ENCODE measurements at places on chromosomes 2 and 18. TPM values are rescaled to one million over a fixed set of nuclear protein-coding genes. Genes with fewer than 3 reads are reported as not detected.

- no peak for DNase-seq
Measured at GRCh38 chr2:67670747-67671183, 273.6 kb downstream of the ETAA1 start.

- DNase-seq = no peak
Measured at GRCh38 chr2:223582001-223582400, 20.2 kb downstream of the SCG2 start.

- no peak for DNase-seq
Measured at GRCh38 chr2:6554466-6554865, 311.2 kb downstream of the CMPK2 start.

DNA sequence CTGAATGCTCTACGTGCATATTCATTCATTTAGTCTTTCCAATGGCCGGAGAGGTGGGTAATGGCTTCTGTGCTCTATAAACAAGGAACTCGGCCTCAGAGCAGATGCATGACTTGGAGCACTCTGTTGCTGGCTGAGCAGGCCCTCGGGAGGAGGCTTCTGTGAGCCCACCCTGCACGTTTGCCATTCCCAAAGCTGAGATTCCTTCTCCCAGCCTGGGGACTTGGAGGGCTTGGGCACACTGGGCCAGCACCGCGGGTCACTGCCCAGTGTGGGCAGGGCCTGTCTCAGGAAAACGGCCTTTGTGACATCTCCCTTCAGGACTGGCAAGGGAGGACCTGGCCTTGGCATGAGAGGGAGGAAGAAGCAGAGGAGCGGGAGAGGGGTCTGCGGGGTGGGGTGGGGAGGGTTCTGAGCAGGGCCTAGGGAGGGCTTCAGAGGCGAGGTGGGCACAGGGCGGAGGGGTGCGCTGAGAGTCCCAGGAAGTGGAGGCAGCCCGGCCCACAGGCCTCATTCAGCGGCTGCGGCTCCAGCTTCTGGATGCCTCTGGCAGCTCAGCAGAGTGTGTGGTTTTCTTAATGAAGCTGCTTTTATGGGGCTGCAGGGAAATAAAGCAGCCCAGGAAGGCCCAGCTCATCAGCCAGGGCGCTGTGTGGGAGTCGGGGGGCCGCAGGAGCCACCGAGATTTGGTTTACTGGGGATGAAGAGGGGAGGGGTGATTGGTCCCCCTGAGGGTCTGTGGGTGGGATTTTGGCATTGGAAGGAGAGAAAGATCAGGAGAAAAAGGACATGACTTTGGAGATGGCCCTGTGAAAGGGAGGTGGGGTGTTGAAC lies 51.7 kb upstream of the OTOF start:
- DNase-seq = no peak

- DNase-seq = no peak
Measured at GRCh38 chr2:171475979-171476378, 42.0 kb downstream of the DCAF17 start.

GRCh38 chr2:173750353-173750801 lies 214.8 kb downstream of the SP3 start:
- DNase-seq = no peak

DNA sequence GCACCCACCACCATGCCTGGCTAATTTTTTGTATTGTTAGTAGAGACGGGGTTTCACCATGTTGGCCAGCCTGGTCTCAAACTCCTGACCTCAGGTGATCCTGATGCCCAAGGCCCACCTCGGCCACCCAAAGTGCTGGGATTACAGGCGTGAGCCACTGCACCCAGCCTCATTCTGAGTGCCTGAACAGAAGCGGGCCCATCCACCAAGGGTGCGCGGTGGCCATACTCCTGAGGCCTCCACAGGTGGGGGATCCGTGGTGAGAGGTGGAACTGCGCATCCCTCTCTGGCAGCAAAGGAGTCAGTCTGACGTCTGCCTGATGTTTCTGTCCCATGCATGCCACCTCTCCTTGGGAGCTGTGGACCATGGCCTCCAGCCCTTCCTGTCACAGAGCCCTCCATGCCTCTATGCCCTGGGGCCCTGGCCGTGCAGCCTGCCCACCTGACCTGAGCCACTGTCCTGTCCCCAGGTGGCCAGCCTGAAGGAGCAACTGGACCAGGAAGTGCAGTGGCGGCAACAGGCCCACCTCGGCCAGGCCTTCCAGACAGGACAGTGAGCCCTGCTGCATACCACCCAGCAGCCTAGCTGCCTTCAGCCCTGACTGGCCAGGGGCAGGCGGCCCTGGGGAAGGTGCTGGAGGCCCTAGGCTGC lies 7.6 kb upstream of the SNED1 start:
- DNase-seq = no peak

- DNase-seq = no peak
Measured at GRCh38 chr2:201228912-201229290, 31.4 kb upstream of the CASP8 start.

DNA sequence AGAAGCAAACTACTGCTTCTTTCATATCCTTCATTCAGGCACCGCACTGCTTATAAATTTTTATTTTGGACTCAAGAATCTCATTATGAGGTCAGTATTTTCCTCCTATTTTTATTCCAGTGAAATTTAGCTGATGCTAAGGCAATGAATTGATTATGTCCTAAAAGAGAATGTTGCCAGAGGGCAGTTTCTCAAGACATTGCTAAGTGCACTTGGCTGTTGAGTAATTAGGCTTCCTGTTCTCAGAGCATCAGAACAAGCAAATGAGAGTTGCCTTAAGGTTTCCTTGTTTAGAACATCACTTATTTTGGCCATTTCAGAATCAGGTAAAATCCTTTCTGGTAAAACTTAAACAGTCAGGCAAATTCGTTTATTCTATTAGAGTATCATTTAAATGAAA lies 548.6 kb upstream of the ZEB2 start:
- DNase-seq = no peak

DNA sequence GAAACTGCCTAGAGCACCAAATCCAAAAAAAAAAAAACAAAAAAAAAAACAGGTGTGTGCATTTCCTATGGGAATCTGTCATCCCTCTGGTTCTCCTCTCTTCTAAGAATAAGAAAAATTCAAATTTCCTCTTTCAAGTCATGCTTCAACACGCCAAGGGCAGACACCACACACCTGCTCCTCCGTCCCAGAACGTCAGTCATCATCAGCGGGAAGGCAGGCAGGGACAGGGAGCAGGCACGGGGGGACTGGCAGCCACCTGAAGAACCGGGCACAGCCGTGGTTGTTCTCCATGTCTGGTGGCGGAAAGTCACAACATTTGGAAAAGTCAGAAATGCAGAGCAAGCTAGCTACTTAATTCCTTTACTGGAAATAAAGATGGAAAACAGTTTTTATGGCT lies 214.8 kb downstream of the IKZF2 start:
- DNase-seq = no peak

DNA sequence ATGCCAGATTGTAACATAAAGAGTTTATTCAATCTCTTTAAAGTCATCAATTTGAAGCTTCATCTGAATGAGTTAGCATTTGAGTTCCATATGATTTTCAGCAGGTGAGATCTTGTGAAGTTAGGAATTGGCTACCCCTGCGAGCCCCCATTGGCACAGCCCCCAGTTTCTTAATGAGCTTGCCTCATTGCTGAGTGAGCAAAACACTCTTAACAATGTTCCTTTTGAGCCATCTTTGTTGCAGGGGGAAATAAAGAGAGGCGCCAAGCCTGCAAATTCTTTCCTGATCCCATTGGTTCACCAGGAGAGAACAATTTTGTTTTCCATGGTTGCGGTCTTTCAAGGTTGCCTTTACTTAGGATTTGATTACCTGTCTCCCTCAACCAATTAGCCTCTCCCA lies 18.7 kb downstream of the DPP10 start:
- DNase-seq = no peak

GRCh38 chr18:62759704-62760402 lies 44.5 kb downstream of the PHLPP1 start:
- DNase-seq = no peak

GRCh38 chr2:71822463-71822862 lies 325.2 kb downstream of the CYP26B1 start:
- no peak for DNase-seq

DNA sequence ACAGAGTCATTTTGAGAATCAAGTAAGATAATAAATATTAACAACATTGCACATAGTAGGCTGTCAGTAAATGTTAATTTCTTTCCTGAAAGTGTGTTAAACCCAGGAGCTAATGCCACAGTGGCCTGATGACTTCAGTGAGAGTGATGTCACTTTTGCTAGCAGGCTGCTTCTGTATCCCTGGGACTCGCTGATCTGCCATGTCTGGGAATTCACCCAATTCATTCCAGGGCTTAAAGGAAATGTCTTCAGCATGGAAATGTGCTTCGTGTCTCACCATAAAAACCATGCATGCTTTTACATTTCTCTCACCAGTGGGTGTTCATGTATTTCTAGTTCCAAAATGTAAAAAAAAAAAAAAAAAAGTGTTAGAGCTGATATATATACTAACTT lies 56.8 kb upstream of the MAPRE3 start:
- no peak for DNase-seq

DNA sequence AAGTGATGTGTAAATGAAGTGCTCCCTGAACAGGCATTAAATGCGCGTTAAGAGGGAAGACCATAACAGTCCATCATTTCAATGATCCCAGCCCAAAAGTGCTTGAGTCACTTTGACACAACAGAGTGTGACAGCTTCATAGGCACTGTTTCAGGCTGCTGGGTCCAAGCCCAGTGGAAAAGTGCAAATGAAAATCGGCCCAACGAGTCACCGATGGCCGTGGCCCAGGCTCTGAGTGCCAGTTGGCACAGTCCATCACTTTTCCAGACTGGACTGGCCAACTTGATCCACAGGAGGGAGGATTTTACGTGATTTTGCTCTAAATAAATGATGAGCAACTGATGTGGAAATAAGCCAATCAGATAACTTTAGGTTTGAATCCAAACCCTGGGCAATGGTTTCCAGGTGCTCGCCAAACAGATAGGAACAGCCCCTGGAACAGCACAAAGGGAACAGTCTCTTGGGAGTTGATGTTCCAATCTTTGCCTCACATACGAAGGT lies 114.0 kb downstream of the SP3 start:
- no peak for DNase-seq

GRCh38 chr2:37585982-37586621 lies 85.3 kb downstream of the CDC42EP3 start:
- DNase-seq = peak; percentile 91

DNA sequence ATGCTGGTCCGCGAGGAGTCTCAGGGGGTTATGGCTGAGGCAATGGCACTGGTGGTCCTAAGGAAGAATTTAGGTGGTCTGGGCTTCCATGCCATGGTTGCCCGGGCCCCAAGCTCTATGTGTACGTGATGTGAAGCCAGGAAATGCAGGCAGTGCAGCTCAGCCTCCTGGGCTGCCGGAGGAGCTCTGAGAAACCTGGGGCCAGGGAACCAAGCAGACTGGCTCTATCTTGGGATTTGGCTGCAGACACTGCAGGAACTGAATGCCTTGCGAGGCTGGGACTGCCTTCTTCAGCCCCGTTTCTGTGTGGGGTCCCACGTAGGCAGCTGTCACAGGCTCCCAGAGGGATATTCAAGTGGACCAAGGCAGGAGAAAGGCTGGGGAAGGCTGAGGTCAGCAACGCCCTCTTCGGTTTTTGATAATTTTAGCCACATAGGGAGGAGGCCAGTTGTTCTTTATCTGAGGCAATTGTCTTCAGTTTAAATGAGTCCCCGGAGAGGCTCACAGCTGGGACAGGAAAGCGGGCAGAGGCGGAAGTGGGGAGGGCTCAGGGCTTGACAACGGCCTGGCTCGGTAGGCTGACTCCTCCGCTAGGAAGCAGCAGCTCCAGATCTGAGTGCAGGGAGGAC lies 77.7 kb downstream of the RHOB start:
- no peak for DNase-seq

- no peak for DNase-seq
Measured at GRCh38 chr2:98947554-98947953, 11.5 kb upstream of the CRACDL start.

DNA sequence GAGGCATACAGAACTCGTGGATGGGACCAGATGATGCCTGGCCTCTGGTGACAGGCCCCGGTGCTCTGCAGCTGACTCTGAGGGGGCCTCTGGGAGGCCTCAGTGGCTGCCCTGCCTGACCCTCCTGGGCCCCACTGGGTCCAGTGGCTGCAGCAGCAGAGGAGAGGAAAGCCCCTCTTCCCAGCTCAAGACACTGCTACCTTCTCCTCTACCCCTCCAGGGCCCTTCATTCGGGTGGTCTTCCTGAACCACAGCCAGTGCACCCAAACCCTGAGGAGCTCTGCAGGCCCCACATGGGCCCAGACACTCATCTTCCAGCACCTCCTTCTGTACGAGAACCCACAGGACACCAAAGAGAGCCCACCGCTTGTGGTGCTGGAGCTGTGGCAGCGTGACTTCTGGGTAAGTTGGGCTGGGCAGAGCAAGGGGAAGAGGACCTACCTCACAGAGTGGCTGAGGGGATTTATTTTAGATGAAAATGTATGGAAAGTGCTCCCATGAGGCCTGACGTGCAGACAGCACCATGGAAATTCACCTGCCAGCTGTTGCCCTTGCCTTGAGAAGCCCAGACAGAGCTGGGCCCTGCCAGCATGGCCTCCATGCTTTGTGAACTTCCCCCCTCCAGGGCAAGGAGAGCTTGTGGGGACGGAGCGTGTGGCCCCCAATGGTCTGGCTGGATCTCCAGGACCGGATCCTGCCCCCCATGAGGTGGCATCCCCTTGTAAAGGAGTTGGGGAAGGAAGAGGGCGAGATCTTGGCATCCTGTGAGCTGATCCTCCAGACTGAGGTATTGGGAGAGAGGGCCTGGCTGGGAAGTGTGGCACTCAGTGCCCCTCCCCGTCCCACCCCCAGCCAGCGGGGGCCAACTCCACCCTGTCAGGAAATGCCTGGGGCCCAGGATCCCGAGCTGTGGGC lies 46.3 kb downstream of the LMAN2L start:
- no peak for DNase-seq

- no peak for DNase-seq
Measured at GRCh38 chr18:59954241-59954640, 54.4 kb downstream of the PMAIP1 start.

DNA sequence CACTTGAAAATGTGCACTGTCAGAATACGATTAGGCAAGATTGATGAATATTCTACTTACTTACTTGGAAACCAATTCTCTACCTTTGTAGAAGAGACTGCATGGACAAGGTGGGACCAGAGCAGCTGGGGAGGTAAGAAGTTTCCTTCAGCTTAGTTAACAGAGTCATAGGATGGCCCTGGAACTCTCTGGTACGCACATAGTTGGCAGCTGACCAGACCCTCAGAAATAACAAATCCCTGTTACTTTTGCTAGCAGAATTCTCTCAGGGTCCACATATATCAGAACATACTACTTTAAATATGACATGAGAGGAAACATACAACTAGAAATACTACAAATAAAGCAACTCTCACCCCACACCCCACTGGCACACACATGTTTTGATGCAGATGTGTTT lies 24.8 kb upstream of the STAT1 start:
- DNase-seq = no peak

- no peak for DNase-seq
Measured at GRCh38 chr2:100980046-100980445, 22.0 kb upstream of the RPL31 start.

CCNYL1 gene
- 12.3 TPM for total RNA-seq

TRABD2A gene
- 142 TPM for total RNA-seq

FRZB gene
- total RNA-seq = not detected

SNTG2 gene
- 5.1 TPM for total RNA-seq

POTEJ gene
- total RNA-seq = not detected

WDR35 gene
- total RNA-seq = 2.4 TPM

SPAST gene
- 7.4 TPM for total RNA-seq
